Hair follicular keratinocyte (primary cell): ENCODE measurements at places on chromosomes 6 and 20. TPM values are rescaled to one million over a fixed set of nuclear protein-coding genes. Genes with fewer than 3 reads are reported as not detected.

The CD109 gene
- total RNA-seq, result 23.0 and 36.8 TPM in 2 replicates

The DNAAF9 gene
- total RNA-seq, result 6.3 and 7.7 TPM in 2 replicates

The CPNE5 gene
- total RNA-seq, result 0.08 TPM in 1 of 2 replicates, not detected in the other

The TNFRSF21 gene
- 27.8 and 47.2 TPM in 2 replicates for total RNA-seq

The SYCP2L gene
- total RNA-seq, result 0.23 and 0.61 TPM in 2 replicates

The BMP5 gene
- total RNA-seq, result not detected in 2 replicates

The MAK gene
- 0.04 TPM in 1 of 2 replicates, not detected in the other for total RNA-seq

The SLCO4A1 gene
- total RNA-seq, result 0.38 and 0.55 TPM in 2 replicates

The SSTR4 gene
- total RNA-seq, result not detected in 2 replicates

The FLOT1 gene
- total RNA-seq, result 26.1 and 35.9 TPM in 2 replicates

The RWDD2A gene
- 0.72 and 1.8 TPM in 2 replicates for total RNA-seq

The AKAP12 gene
- total RNA-seq, result 3.2 and 10.9 TPM in 2 replicates

The SIRPB1 gene
- 1.1 and 2.2 TPM in 2 replicates for total RNA-seq

The IP6K3 gene
- not detected in 2 replicates for total RNA-seq

The SLC35F1 gene
- total RNA-seq, result 0.04 TPM in 1 of 2 replicates, not detected in the other

The RNF182 gene
- not detected in 2 replicates for total RNA-seq
